Kidney epithelial cell (primary cell): ENCODE measurements at places on chromosomes 12 and 14.

- no peak for DNase-seq
Observed at GRCh38 chr12:1246637-1247036, 255.6 kb downstream of the ERC1 start.

GRCh38 chr12:104994336-104994735 lies 8.2 kb downstream of the NOPCHAP1 start:
- DNase-seq = no peak

DNA sequence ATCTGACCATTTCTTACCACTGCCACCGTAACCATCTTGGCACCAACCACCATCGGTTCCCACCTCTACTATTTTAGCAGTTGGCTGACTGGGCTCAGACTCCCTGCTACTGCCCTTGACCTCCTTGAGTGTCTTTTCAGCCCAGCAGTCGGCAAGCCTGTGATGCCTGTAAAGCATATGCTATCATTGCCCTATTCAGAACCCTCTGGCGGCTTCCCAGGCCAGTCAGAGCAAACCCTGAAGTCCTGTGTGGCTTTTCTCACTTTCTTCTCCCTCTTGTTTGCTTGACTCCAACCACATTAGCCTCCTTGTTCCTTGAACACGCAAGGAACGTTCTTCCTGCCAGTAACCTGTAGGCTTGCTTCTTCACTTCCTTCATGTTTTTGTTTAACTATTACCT lies 6.2 kb downstream of the IRAK3 start:
- DNase-seq = no peak

GRCh38 chr12:95462081-95462480 lies 11.9 kb upstream of the METAP2 start:
- DNase-seq = no peak

GRCh38 chr12:51403681-51404136 lies 12.5 kb upstream of the GALNT6 start:
- DNase-seq = no peak

DNA sequence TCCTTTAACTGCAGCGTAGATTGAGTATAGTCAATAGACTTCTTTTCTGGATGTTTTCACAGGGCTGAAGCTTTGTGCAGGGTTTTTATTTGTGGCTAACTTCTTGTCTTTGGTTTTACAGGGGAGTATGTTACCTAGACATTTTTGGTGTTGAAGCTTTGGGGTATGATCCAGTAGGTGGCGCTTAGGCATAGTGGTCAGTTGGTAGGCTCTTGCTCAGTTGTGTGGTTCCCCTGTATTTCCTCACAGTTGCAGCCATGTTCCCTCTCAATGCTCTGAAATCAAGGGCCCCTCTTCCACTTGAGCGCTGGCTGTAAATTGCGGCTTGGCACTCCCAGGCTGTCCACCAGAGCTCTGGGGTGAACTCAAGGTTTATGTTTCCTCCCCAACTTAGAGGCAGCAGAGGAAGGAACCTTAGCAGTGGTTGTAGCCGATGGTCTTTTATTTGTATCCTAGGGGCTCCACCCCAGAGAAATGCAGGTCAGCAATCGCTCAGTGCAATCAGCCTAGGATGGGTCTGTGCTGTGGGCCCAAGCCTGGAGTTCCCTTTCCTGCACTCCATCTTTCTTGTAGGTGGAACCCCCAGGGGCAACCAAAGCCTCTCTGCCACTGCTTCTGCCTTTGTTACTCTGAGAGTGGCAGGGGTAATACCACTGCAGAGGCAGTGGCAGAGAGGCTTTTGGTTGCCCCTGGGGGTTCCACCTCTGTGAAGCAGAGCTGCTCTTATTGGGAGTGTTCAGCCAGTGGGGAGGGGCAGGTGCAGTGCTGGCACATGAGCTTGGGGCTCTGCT lies 55.1 kb downstream of the CMAS start:
- peak; percentile 9 for DNase-seq

- DNase-seq = no peak
Observed at GRCh38 chr14:100871234-100872186, 32.0 kb downstream of the RTL1 start.

DNA sequence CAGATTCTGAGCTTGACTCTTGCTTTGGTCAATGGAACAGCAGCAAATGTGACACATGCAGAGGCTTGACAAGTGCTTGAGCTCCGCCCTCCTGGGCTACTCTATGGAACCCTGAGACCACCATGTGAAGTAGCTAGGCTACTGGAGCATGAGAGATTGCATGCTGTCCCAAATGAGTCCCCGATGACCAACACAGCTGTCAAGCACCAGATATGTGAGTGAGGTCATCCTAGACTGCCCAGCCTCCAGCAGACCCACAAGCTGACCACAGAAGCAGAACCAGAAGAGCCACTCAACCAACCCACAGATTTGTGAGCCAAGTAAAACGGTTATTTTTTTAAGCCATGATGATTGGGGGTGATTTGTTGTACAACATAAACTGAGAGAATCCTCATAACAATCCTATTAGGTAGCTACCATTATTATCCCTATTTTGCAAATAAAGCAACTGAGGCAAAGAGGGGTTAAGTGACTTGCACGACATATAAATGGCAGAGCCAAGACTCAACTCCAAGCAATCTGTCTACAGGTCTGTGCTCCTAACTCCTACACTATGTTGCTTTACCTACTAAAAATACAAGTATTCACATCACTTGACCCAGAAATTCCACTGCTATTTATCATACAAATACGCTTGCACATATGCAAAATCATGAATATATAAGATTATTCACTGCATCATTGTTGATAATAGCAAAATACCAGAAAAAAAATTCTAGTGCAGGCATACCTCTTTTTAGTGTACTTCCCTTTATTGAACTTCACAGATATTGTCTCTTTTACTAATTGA lies 136.2 kb downstream of the NDUFA12 start:
- peak; percentile 67 for DNase-seq

- DNase-seq = no peak
Observed at GRCh38 chr12:118356809-118357256, 15.9 kb downstream of the TAOK3 start.

DNA sequence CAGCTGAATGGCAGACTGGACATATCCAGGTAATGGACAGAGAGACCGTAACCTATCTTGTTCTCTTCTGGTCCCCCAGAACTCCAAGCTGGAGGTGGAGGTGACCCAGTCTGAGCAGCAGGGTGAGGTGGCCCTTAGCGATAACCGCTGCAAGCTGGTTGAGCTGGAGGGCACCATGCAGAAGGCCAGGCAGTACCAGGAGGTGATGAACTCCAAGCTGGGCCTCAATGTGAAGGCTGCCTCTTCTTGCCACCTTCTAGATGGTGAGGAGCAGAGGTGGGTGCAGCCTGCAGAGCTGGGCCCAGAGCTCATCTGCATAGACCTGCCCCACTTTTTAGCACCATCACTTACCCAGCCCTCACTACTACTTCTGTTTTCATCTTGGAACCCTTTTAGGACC lies 7.2 kb upstream of the KRT86 start:
- DNase-seq = no peak

- DNase-seq = no peak
Observed at GRCh38 chr12:46617167-46617566, 208.6 kb downstream of the SLC38A4 start.
